ENCODE measurements at places on chromosomes 1 and 21.

- DNase-seq: no peak
Observed at GRCh38 chr1:23588749-23589548, 29.6 kb upstream of the ID3 start.

DNA sequence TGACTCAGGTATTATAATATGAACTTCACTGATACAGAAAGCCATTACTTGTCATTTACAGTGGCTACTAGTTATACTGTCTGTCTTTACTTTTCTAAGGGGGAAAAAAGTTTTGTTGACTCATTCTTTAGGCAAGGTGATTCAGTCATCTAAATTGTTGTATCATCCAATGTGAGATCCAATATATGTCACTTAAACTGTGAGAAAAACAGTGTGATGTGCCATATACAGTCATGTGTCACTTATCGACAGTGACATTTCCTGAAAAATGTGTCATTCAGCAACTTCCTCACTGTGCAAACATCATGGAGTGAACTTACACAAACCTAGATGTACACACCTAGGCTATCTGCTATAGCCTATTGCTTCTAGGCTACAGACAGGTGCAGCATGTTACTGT is 57.6 kb downstream of the KCNK2 start:
- no peak for DNase-seq

GRCh38 chr1:89826594-89826993 is 5.8 kb downstream of the LRRC8D start:
- DNase-seq: no peak

GRCh38 chr1:16014509-16015482 is 3.0 kb downstream of the HSPB7 start:
- no peak for DNase-seq

- no peak for DNase-seq
Observed at GRCh38 chr1:53139951-53140361, 2.5 kb downstream of the SLC1A7 start.

Data from left renal pelvis (tissue), 4 donors.